ENCODE measurements at places on chromosomes 13 and 19.

DNA sequence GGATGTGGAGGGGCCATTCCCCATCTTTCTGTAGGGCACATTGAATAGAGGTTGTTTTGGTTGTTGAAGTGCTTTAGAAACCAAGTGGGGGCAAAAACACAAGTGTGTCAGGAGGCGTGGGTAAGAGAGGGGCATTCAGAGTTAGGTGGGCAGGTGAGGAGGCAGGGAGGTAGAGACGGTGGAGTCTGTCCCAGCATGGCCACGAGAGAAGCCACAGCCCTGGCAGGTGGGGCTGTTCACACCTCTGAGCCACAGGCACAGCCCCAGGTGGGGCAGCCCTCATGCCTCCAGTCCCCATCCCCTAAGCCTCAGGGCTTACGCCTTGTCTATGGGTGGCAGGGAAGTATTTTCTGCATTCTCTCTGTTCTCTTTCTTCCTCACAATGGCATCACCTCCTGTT lies 43.7 kb downstream of the KCTD15 start:
- no peak for DNase-seq

DNA sequence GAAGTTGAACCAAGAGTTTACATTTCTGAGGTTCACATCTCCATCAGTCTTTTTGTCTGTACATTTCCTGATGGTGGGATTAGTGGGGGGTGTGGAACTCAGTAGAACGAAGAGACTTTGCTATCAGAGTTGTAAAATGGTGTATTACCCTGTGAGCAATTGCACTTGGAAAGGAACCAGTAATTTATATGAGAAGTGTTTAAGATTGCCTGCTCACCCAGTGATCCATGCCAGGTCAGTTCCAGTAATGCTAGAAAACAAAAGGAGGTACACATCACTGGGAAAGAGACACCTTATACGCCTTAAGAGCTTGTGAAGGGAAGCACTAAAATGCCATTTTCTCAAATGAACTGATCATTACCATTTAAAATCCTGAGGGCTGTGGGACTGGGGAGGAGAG lies 7.5 kb upstream of the DACH1 start:
- DNase-seq: no peak

GRCh38 chr19:13920940-13921747 lies 15.1 kb downstream of the CC2D1A start:
- peak; percentile 51 for DNase-seq

DNA sequence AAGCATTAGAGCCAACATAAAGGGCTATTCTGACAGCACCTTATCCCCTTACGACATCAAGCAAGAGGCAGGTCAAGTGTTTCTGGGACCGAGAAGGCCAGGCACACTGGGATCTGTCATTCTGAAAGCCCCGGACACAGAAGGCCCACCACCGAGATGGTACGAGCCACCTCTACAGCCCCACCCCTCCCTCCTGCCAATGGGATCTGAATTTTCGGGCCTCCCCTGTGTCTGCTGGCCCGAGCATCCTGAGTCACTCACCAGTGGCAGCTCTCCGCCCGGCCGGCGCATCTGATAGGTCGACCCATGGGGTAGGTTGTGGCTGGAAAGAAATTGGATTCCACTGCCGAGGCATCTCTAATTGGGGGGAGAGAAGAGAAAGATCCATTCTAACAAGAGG lies 2.6 kb downstream of the TIMM44 start:
- peak; percentile 69 for DNase-seq

DNA sequence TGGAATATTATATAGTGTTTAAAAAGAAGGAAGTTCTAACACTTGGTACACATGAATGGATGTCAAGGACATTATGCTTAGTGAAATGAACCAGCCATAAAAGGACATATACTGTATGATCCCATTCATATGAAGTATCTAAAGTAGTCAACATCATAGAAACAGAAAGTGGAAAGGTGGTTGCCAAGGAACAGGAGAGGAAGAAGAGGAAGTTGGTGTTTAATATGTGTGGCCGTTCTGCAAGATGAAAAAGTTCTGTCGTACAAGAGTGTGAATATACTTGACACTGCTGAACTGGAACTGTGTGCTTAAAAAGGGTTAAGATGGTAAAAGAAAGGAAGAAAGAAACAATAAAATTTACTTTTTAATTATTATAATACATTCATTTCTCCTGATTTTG lies 33.1 kb upstream of the C1QTNF9 start:
- no peak for DNase-seq

GRCh38 chr13:36130552-36131221 lies 495 bp downstream of the DCLK1 start:
- DNase-seq: peak; percentile 84

DNA sequence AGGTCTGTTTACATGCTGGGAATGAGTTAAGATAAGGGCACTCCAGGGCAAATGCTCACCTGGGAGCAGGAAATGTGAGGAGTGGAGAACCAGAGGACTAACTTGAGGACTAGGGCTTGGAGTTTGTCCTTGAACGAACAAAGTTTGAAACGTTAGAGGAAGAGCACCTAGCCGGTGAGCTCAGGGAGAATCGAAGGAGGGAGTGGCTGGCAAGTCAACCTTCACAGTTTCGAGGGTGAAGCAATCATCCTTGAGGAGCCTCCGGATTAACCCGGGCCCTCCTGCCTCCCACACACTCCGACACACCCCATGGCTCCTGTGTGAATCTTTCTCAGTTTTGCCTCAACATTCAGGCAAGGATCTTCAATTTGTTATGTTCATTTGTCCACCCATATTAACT lies 58.6 kb downstream of the LMO7 start:
- peak; percentile 62 for DNase-seq

- DNase-seq: no peak
Observed at GRCh38 chr13:40114305-40114896, 458.9 kb downstream of the COG6 start.

Measured in upper lobe of left lung (tissue), 6 donors.